ENCODE measurements at places on chromosomes 3 and 15. TPM values are rescaled to one million over a fixed set of nuclear protein-coding genes. Genes with fewer than 3 reads are reported as not detected.

Gene SLC33A1
- polyA plus RNA-seq: 17.0 TPM

GRCh38 chr15:78077053-78077870, at the start of gene TBC1D2B:
TBC1D2B (minus strand) TSS chr15:78077711; CDS start chr15:78077652, 59 bp downstream.
- peak; percentile 55 for DNase-seq

DNA sequence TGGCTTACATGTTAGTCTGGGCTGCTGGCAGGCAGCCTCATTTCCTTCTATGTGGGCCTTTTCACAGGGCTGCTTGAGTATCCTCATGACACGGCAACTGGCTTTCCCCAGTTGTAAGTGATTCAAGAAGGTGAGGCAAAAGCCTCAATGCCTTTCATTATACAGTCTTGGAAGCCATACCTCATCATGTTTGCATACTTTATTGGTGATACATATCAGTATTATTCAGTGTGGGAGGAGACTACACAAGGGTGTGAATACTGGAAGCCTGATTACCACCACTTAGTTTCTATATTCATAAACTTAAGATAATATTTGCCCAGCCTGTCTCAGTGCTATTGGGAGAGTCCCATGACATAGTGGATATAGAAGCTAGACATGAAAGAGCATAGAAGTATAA, 346.8 kb downstream of the SOX2 start:
- DNase-seq: no peak

Gene ZNF662
- polyA plus RNA-seq: not detected

DNA sequence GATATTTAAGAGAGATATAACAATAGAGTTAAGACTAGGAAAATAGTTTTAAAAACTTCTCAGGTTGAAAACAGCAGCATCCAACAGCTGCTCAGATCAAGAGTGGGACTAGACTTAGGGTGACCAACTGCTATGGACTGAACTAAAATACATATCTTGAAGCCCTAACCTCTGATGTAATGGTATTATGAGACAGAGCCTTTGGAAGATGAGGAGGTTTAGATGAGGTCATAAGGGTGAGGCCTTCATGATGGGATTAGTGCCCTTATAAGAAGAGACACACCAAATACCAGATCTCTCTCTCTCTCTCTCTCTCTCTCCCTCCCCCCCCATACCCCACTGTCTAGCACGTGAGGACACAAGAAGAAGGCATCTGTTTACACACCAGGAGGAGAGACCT, 37.4 kb upstream of the GALNT15 start:
- no peak for DNase-seq

- DNase-seq: no peak
These were observed 339.5 kb upstream of the DNAJC19 start for GRCh38 chr3:181329024-181329423.

Gene TTC21A
- polyA plus RNA-seq: 1.1 TPM

DNA sequence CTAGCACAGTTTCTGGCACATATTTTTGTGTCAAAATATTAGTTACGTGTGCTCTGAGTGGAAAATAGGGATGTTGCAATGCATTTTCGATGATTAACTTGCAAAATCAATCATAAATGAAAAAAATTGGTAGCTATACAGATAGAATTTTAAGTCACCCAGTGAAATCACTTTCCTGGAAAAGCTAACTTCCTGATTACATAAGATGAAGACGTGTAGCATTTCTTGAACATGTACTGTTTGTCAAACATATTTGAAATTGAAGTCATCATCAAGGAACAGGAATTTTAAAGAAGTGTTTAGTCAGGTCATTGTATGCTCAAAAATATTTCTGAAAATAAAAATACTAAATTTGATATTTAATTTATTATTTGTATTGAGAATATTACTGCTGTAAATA, 977.7 kb downstream of the PLOD2 start:
- no peak for DNase-seq

- no peak for DNase-seq
These were observed 428.9 kb upstream of the THRB start for GRCh38 chr3:24923570-24923969.

Gene SENP7
- polyA plus RNA-seq: 3.1 TPM

DNA sequence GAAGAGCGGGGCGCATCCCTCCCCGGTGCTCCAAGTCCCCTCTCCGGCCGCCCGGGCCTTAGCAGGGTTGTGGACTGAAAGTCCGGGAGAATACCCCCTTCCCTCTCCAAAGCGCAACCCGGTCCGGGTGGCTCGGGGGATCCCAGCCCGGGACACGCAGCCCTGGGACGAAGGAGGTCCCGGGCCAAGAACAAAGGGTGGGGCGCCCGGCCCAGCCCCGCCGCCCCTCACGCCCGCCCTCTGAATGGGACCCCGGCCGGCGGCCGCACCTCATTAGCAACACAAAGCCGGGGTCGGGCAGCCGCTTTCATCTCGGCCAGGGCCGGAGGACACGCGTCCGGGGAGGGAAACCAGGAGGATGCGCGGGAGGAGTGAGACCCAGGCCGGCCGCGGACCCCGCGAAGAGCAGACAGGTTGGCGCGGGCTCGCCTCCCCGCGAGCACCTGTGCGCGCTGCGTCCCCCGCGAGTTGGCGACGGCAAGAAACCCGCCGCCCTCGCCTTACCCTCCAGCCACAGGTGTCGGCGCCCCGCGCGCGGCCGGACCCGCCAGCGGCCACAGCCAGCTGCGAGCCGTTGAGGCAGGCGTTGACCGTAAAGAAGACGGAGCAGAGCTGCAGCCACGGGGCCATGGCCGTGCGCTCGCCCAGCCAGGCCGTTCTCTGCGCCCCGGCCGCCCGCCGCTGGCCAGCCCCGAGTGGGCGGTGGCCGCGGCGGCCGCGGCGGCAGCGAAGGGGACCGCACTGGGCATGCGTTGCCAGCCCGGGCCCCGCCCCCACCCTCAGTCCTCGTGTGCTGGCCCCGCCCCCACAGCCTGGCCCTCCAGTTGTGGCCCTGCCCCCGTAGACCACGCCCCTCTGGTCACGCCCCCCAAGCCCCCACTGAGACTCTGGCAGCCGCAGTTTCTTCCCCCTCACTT, at the start of gene IL17RD:
TSS of gene IL17RD (minus strand) at position 697 of the 917 bp plus-strand sequence. CDS start at position 630, 67 bp downstream.
- DNase-seq: peak; percentile 43

GRCh38 chr3:194142156-194142910, 6.4 kb downstream of the HES1 start:
- no peak for DNase-seq

Gene ZNF385D
- polyA plus RNA-seq: not detected

- DNase-seq: no peak
These were observed 60.8 kb upstream of the GALNT15 start for GRCh38 chr3:16113704-16114103.

DNA sequence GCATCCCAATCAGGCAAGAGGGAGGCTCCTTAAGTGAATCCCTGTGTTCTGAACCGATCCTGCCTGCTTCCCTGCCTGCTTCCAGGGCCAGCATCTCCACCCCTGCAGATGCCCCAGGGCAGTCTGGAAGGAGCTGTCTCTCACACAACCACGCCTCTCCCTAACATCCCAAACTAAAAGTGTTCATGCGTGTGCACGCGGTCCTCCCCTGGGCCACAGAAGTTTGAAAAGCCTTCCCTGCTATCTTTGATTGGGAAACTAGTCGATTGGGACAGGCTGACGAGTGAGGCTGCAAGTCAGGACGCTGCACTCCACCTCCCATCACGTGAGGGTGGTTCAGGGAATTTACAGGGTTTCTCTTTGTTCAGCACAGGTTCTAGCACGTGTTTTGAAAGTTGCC, 340.9 kb upstream of the ICE2 start:
- DNase-seq: no peak

DNA sequence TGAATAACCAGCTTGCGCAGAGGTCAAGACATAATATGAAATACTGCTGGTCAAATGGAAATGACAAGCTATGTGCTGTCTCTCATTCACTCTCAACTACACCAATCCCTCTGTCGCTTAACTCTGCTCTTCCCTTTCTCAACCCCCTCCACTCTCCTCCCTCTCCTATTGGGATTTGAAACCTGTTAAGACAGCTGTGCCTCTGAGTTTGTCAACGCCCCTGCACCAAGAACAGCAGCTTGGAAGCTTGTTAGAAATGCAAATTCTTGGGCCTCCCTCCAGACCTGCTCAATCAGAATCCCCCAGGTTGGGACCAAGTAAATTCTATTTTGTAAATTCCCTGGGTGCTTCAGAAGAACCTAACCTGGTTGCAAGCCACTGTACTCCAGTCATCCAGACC, 149.7 kb upstream of the ATP2B2 start:
- no peak for DNase-seq

DNA sequence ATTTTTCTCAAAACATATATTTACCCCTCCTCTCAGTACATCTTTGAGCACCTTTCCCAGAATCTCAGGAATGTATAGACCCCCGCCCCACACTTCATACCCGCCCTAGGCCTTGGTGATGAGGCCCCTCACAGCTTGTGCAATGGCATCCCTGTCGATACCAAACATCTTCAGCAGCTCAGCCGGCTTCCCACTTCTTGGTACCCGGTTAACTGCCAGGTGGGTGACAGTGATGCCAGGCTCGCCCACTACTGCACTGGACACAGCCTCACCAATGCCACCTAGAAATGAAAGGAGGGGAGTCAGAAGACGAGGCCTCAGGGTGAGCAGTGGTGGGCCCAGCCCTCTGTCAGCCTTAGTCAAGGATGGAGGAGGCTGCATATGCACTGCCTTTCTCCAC, 30.2 kb downstream of the TKT start:
- no peak for DNase-seq

DNA sequence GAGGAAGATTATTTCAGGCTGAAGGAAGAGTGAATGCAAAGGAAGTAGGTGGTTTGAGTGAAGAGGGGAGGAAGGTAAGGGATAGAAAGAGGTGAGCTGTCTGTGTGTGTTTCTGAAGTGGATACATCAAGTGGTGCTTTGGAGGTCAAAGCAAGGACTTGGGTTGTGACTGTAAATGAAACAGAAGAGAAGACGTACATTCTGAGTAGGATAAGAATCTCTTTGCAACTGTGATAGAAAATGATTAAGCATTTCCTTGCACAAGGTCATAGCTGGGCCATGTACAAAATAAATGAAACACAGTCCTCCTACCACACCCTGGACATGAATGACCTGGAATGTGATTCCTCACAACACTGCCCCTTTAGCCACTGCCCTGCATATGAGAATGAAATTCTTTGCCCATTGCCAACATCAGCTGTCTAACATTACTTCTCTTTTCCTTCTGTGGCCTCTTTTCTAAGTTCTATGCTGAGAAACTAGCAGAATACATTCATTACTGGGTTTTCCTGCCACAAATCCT, 28.3 kb upstream of the MINDY4B start:
- DNase-seq: no peak

Gene ZNF80
- polyA plus RNA-seq: not detected

GRCh38 chr3:143731776-143732175, 116.5 kb downstream of the SLC9A9 start:
- DNase-seq: no peak

- DNase-seq: no peak
These were observed 28.5 kb downstream of the TMEM212 start for GRCh38 chr3:171871392-171872274.

DNA sequence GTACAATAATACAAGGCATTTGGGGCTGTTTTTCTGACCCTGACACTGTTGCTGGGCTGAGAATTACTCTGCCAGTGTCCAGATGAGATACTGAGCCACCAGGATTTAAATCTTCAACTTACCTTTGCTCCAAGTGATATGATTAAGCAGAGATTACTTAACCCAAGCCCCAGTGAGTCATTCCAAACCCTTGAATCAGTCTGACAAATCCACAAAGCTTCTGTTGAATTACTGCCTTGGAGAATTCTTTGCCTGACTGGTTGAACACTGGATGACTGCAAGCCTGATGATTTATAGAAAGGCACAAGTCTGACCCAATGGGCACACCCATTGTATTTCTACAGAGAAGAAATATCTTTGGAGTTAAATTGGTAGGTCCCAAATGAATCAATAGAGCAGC, 88.2 kb upstream of the TSC22D2 start:
- DNase-seq: peak; percentile 95

Gene RBM6
- polyA plus RNA-seq: 41.4 TPM

Gene ZNF620
- polyA plus RNA-seq: 2.1 TPM

Gene ACKR2
- polyA plus RNA-seq: not detected

GRCh38 chr15:45795440-45796069, 160.7 kb downstream of the SQOR start:
- no peak for DNase-seq

DNA sequence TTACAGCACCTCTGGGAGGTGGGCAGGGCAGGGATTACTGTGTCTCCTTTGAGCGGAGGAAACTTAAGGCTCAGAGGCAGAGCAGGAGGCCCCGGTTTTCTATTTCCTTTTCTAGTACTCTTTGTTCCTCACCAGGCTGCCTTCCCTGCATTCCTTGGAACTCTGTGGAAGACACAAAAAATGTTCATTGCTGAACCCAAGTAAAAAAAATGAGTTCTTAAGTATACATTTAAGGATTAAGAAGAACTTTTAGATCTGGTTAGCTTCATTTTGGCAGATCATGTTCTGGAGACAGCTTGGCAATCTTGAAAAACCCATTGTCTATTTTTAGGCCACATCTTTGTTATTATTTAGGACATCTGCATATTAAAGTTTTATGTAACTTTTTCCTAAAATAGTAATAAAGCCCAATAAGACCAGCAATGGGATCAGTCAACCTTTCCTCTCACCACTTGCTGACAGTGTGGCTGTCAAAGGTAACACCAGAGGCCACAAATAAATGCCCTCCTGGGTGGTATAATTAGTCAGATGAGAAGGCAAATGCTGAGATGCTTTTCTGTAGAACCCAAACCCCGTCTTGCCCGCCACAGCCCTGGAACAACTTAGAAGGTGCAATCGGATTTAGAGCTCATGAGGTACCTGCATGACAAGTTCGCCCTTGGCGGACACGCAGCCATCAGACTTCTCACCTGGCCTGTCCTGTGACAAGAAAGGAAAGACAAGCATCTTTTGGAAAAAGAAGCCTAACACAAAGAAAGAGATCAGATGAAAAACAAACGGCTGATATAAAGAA, 97.2 kb downstream of the DGKG start:
- DNase-seq: no peak

Gene ERICH6
- polyA plus RNA-seq: not detected

Gene CPNE9
- polyA plus RNA-seq: 0.05 TPM

DNA sequence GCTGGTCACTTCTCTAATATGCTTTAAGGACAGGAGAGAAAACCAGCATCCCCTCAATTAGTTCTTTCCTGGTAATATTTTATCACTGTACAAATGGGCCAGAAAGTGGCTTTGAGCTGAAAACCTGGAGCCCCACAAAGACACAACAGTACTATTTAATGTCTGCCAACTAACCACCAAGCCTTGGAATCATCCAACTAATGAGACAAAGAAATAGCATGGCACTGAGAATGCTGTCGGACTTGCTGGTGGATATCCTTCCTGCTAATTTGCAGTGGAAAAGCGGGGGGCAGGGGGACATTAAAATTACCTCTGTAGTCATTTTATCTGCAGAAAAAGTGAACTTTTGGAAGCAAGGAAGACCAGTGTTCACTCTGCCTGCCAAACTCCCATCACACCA, 288.5 kb downstream of the KBTBD8 start:
- DNase-seq: no peak

DNA sequence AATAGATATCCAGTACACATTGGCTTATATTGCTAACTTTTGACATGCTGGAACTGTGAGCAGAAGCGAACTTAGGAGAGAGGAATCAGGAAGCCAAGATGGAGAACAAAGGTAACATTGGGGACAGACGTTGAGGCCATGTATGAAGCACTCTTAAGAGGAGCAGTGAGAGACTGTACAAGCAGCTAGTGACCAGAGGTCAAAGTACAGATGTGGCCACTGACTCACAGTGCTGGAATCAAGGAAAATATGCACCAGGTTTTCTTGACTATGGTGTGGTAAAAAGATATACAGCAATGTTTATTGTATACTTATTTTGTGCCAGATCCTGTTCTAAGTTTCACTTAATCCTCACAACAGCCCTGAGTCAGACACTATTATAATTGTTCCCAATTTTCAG, 2.0 kb upstream of the IL20RB start:
- DNase-seq: peak; percentile 66

GRCh38 chr3:43996379-43997301, 245.0 kb upstream of the TOPAZ1 start:
- peak; percentile 78 for DNase-seq

- no peak for DNase-seq
These were observed 283.8 kb upstream of the NR2F2 start for GRCh38 chr15:96046620-96047240.
